Endothelial cell of umbilical vein (primary cell): ENCODE measurements at places on chromosomes 7 and 10. TPM values are rescaled to one million over a fixed set of nuclear protein-coding genes. Genes with fewer than 3 reads are reported as not detected.

DNA sequence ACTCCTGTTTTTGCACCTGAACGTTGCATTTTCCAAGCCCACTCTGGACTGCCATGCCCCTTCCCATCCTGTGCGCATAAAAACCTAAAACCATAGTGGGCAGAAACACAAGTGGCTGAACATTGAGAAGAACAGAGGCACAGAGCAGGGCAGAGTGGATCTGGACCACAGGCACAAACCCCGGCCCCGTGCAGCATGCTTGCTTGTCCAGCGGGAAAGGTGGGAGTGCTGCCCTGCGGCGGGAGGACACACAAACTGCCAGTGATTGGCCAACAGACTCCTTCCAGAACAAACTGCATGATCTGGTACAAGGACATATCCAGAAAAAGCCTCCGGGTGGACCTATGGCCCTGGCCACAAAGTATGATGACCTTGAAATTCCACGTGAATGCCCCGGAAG lies 42.5 kb upstream of the ADARB2 start:
- DNase-seq: no peak

DNA sequence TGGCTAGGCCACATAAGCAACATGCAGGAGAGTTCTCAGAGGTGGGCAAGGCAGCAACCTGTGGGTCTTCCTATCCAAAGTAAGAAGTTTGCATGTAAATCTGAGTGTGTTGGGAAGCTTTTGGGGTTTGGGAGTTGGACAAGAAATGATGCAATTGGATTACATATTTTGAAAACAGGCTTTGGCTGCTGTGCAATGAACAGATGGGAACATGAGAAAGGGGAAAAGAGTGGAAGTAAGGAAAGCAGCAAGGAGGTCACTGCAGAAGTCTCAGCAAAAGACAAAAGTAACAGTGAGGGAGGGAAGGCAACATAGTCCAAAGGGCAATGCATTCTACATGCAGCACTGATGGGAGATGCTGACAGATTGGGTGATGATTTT lies 61.1 kb upstream of the C10orf90 start:
- no peak for DNase-seq

Gene VWA2
- polyA plus RNA-seq: not detected in 2 replicates

DNA sequence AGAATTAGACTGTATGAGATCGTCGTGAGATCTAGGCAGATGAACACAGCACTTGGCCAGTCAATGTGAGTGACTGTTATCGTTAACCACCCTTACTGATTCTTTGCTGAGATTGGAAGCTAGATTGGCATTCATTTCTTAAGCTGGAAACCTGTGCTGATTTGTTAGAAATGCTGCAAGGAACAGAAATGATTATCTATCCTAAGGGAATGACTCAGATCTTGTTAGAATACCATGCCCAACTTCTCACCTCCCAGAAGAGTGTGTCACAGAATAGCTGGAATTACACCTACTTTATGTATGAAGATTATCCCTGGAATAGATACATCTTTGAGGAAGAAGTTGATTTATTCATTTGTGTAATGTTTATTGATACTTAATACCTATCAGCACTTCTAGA lies 275.2 kb downstream of the AUTS2 start:
- DNase-seq: no peak

Gene MSMB
- polyA plus RNA-seq: not detected in 2 replicates

DNA sequence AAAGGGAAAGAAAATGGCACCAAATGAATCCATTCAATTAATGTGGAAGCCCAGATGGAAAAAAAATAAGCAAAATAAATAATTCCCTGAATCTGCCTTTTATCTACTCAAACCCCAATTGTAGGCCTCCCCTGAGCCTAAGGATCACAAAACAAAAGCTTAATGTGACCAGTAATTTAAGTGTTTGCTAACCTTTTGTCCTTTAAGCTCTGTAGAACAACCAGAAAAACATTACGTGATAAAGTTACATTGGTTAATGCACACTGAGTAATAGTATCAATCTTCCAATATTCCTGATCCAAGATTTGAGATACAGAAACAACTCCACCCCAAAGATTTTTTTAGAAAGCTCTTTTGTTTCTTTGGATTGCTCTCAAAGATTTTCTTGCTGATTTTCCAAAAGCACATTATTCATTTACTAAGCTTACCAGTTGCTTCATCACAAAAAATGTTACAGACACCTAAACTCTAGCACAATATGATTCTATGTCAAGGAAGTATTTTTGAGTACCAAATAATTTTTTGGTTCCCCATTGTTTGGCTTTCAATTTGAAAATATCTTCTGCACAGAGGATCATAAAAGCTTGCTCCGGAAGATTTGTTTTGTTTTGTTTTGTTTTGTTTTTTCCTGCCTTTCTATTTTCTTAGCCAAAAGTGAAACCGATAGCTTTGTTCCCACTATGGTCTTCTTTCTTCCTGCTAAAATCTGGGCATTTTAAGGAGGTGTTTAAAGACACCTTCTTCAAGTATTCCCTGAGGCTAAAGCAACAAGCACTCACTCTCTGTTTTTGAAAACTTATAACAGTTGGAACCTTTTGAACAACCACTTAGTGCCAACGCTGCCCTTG lies 54.2 kb downstream of the TRIL start:
- DNase-seq: no peak
